ENCODE measurements at places on chromosomes 5 and 9. TPM values are rescaled to one million over a fixed set of nuclear protein-coding genes. Genes with fewer than 3 reads are reported as not detected.

Gene NAIP
- 20.7 TPM for total RNA-seq

Gene PCDHB2
- total RNA-seq: 9.3 TPM

Gene SGCD
- 3.0 TPM for total RNA-seq

Gene NMUR2
- total RNA-seq: not detected

Gene SOX30
- not detected for total RNA-seq

Gene POLE3
- total RNA-seq: 26.8 TPM

Gene SERINC5
- 45.2 TPM for total RNA-seq

Gene PPP3R2
- under 0.01 TPM for total RNA-seq

Gene KCNN2
- 15.0 TPM for total RNA-seq

Gene RANBP3L
- total RNA-seq: 9.6 TPM

Gene KLHL3
- 7.1 TPM for total RNA-seq

Gene CSF2
- total RNA-seq: not detected

Gene NUTM2F
- total RNA-seq: not detected

Gene MEIKIN
- not detected for total RNA-seq

Gene MSX2
- total RNA-seq: not detected

Gene NR2F1
- 36.1 TPM for total RNA-seq

Gene P4HA2
- total RNA-seq: 8.9 TPM

Gene TMEM174
- total RNA-seq: not detected

Gene TLX3
- total RNA-seq: not detected

Gene SMU1
- 29.3 TPM for total RNA-seq

Gene LEAP2
- total RNA-seq: 0.74 TPM

Gene RANBP17
- total RNA-seq: 72.0 TPM

Gene BSPRY
- 0.25 TPM for total RNA-seq

Gene LCN9
- not detected for total RNA-seq

Gene HABP4
- 13.0 TPM for total RNA-seq

Gene EQTN
- total RNA-seq: 1.2 TPM

Gene DELE1
- 34.4 TPM for total RNA-seq

Gene UQCRQ
- 76.2 TPM for total RNA-seq

Gene PCDHB15
- 16.0 TPM for total RNA-seq

Gene GPRIN1
- total RNA-seq: 104 TPM

Gene SERF1A
- 18.2 TPM for total RNA-seq

Gene SPATA31D4
- not detected for total RNA-seq

Gene TMEM215
- total RNA-seq: 0.25 TPM

Gene EIF4E1B
- total RNA-seq: not detected

Gene RAI14
- 26.1 TPM for total RNA-seq

Gene ADAMTS13
- 2.2 TPM for total RNA-seq

Gene MED10
- total RNA-seq: 14.5 TPM

Gene GPX8
- 2.7 TPM for total RNA-seq

Gene GOLM1
- total RNA-seq: 84.1 TPM

Gene NUDCD2
- total RNA-seq: 15.0 TPM

Gene PCDH12
- 3.4 TPM for total RNA-seq

Gene PTBP3
- total RNA-seq: 32.0 TPM

Gene PCDHA1
- 6.6 TPM for total RNA-seq

Gene GPR151
- 0.25 TPM for total RNA-seq

Gene SLC1A3
- 188 TPM for total RNA-seq

Gene CDC20B
- 0.25 TPM for total RNA-seq

Gene GM2A
- total RNA-seq: 5.2 TPM

Gene CTXN3
- 3.2 TPM for total RNA-seq

Gene SV2C
- 1.5 TPM for total RNA-seq

Data from temporal lobe (tissue), 4 donors.